ENCODE measurements at places on chromosomes 1 and 21.

GRCh38 chr21:34031835-34032370, 41.5 kb upstream of the MRPS6 start:
- DNase-seq: no peak

DNA sequence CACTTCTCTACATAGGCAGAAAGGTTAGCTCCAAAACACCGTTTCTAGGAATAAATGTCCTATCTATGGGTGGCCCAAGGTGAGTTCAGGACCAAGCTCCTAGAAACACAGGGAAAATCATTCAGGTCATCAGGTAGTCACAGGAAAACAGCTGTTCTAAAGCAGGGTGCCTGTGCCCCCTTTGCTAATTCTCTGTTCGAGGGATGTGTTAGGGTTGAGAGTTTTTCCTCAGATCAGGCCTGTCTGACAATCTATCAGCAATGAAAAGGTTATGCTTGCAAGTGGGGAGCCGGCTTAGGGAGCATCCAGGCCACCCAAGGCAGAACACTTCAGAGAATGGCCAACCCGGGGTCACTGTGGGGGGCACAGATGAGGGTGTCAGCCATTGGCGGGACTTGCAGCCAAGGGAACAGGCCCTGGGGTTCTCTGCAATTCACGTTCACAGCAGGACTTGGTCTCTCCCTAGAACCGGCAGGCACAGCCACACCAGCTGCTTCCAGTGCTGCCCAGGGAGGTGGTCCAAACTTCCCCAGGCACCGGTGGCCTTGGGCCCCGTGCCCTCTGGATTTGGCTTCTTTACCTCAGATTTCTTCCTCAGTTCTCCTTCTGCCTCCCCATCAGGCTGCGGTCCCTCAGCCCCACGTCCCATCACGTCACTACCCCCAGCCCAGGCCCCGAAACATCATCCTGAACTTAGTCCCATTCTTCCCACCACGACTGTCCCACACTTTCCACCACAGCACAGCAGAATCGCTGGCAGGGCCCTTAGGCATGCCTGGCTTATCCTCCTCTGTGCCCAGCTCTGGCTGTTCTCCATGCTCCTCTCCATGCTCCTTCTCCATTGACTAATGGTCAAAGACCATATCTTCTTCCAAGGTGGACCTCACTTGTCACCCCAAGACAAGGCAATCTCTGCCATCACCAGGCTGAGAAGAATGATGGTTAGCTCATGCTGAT, 11.0 kb downstream of the CD2 start:
- no peak for DNase-seq

DNA sequence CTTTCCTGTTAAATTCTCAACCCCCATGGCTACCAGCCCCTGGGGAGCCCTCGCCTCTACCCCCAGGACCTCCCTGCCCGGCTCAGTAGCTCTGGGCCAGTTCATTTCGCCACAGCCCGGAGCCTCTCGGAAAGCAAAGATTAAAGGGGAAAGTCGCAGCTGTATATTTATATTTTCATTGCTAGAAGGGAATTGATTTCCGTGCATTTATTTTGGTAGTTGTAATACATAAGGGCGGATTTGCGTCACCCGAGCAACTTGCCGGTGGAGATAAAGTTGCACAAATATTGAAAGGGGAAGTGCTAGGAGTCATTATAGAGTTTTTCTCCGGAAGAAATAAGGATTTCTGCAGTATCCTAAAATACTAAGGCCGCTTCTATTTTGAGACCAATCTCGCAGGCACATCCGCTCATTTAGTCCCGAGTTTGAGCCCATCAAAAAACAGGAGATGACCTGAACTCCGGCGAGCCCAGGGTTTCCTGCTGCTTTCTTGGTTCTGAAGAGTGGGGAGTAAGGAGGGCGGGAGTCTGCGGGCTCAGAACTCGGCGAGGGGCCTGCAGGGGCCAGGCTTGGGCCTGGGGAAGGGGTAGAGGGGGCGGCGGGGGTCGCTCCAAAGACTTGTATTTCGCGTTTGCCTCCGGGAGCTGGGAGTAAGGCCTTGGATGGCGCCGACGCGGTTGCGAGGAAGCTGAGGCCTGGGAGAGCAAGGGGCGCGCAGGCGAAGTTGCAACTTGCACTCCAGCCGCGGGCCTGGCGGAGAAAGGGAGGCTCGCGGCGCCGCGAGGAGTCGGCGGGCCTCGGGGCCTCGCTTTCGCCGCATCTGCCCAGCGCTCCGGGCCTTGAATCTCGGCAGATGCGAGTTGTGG, 2.5 kb upstream of the HLX start:
- peak; percentile 71 for DNase-seq

GRCh38 chr1:163528710-163529348, 207.1 kb downstream of the NUF2 start:
- no peak for DNase-seq

DNA sequence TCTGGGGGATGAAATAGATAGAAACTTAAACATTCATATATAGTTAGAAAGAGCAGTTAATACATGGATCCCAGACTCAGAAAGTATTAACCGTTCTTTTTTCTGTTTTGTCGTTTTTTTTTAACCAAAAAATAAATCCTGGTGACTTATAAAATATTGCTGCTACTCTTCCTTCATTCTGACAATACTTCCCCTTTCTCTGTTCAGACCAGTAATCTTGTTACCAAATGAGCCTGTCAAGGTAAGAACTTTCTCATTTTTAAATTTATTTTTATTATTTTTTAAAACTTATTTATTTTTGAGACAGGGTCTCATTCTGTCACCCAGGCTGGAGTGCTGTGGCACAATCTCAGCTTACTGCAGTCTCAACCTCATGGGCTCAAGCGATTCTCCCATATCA, 13.7 kb downstream of the PTPN22 start:
- no peak for DNase-seq
